ENCODE measurements at places on chromosomes 5 and 9.

DNA sequence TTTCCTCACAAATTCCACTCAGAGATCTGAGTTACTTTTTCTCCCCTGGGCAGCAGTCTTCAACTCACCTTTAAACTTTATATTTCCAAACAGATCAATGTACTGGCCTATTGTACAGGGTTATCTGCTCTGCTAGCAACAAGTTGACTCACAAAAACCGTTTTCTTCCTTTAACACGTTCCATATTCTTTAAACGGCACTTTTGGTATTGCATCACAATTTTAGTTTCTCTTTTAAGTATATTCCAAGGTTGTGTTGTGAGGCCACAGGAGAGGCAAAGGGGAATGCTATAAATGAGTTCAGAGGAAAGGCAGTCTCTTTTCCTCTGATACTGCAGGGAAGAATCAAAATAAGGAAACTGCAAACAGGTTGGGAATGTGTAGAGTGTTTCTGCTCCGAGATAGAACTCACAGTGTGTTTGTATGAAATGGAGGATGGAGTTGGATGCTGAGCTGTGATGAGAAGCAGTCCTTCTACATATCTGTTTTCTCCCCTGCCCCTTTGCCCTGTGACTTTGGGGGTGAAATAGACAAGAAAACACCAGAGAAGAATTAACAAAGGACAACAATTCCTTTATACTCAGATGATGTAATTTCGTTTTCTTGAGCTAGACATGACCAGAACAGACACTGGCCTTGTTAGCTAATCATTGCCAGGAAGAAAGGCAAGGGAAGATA is 9.9 kb upstream of the ALDOB start:
- DNase-seq = no peak

GRCh38 chr5:22044229-22044628 is 808.9 kb downstream of the CDH12 start:
- no peak for DNase-seq

DNA sequence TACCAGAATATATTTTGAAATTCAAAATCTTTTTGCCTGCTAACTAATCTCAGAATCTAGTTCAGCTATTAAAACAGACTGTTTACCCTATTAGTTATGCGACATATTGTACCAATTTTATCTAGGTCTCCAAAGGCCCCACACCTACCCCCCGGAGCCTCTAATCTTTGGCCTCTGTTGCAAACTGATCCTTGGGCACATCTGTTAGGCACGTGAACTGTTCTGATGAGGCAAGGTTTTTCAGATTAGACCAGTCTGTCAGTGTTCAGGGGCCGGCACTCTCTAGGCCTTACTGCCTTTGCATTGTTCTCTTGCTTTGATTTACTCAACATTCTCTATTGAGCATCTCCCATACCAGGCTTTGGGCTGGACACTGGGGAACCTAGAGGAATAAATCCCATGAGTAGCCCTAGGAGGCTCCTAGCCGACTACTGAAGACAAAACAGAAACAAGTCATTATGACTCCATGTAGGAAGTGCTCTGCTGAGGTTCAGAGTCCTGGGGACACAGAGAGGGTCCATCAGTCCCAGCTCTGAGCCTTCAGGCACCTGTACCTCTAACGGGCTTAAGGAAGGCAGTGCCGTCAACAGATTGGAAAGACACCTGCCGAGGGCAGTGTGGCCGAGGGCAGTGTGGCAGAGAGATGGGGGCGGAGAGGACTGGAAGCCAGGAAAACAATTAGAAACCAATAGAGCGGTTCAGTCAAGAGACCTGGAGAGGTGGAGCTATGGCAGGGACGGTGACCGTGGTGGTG is 245.1 kb downstream of the AOPEP start:
- DNase-seq = no peak

DNA sequence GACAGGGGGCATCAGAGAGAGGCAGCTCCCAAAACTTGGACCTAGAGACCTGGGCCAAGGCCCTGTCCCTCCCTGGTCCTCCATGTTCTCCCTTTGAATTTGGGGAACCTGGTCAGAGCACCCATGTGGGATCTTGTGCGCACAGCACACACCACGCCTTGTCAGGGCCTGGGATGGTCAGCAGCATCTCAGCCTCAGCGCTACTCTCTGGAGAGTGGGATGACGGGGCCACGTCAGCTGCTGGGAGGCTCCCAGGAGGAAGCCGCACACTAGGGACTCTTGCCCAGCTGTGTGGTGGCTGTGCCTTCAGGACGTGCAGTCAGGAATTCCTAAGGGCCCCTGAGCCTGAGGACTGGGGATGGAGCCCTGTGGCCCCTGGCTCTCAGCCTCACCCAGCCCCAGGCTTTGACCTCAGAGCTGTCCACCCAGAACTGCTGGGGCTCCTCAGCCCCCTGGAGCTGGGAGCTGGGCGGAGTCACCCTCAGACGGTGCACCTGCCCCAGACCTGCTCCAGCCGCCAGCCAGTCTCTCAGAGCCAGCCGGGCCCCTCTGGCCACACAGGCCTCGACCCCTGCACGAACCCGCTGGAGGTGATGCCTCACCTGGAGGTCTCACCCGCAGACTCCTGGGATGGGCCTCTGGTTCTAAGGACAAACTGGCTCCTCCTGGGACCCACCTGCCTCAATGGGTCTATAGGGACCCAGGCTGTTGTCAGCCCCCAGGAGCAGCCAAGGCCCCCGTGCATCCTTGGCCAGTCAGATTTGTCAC is 38.3 kb upstream of the EGFL7 start:
- DNase-seq = no peak

GRCh38 chr9:21754741-21755140 is 47.7 kb upstream of the MTAP start:
- DNase-seq = no peak

DNA sequence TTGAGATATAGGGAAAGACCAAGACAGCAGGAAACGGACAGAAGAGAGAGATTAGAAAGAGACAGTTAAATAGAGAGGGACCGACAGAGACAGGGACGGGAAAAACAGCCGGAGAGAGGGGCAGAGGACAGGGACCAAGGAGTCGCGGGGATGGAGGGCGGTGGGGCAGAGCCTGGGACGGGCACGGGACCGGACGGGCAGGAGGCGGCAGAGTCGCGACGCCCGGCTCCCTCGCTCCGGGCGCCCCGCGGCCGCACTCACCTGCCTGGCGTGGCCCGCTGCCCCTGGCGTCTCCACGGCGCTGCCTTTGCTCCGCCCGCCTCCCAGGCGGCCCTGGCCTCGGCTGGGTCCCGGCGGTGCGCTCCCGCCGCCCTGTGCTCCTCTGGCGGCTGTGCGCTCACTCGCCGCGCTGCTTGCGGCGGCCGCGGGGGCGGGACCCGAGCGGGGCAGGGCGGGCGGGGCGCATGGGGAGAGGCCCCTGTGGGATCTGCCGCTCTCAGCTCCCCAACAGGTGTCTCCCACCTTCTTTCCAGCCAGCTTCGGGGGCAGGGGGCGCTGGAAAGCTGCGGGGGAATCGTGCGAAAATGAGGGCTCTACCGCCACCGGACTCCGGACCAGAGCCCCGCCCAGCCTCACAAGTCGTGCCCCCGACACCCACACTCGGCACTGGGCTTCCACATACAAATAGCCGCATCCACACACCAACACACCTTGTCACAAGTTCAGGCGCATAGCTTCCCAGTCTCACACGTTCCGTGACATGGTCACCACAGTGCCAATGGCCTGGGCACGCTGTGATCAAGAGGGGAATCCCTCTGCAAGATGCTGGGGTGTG is at the start of gene ARID3C:
ARID3C (minus strand) TSS at position 411 of the 835 bp plus-strand sequence. CDS start 1,052 bp downstream, outside the sequence.
- DNase-seq = no peak

DNA sequence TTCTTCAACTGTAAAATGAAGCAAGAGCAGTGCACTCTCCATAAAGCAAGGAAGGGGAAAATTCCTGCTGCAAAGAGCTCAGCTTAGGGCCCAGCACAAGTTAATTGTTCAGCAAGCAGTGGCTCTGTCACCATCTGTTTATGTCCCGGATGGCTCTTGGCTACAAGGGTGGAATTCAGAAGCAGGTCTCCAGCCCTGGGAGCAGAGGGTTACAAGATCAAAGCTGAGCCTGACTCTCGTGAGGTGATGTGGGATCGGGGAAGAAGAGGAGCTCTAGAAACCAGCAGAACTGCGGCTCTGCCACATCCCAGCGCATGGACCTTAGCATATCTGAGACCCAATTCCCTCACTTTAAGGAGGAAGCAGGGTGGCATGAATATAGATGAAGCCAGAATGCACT is 25.2 kb upstream of the OLFM1 start:
- DNase-seq = no peak

DNA sequence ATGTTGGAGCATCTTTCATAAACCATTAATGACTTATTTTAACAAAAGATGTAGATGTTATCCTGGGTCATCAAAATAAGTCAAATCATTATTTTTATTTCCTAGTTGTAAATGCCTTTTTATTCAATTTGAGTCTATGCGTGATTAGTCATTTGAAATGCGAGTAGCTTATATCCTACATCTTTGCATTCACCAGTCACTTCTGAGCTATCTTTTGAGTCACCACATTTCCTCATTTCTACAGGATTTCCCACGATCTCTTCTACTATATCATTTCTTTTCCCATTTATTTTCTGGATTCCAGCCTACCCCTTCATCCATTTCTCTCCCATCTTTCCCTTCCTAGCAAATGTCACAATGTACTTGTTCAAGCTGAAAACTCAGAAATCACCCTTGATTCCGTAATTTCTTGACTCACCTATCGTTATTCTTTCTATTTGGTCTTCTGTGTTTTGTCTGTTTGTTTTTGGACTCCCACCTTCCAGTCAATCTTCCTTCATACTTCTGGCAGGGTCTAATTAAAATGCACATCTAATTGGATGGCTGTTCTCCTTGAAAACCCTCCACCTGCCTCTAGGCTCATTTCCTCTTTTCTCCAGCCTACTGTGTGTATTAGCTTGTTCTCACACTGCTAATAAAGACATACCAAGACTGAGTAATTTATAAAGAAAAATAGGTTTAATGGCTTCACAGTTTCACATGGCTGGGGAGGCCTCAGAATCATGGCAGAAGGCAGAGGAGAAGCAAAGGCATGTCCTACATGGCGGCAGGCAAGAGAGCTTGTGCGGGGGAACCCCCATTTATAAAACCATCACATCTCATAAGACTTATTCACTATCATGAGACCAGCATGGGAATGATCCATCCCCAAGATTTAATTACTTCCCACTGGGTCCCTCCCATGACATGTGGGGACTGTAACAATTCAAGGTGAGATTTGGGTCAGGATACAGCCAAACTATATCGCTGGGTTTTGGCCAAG is 112.4 kb downstream of the MEF2C start:
- no peak for DNase-seq

- no peak for DNase-seq
Measured at GRCh38 chr9:92424340-92424739, at the start of gene OMD. OMD (minus strand) TSS chr9:92424471; CDS start chr9:92417558, 6,913 bp downstream.

DNA sequence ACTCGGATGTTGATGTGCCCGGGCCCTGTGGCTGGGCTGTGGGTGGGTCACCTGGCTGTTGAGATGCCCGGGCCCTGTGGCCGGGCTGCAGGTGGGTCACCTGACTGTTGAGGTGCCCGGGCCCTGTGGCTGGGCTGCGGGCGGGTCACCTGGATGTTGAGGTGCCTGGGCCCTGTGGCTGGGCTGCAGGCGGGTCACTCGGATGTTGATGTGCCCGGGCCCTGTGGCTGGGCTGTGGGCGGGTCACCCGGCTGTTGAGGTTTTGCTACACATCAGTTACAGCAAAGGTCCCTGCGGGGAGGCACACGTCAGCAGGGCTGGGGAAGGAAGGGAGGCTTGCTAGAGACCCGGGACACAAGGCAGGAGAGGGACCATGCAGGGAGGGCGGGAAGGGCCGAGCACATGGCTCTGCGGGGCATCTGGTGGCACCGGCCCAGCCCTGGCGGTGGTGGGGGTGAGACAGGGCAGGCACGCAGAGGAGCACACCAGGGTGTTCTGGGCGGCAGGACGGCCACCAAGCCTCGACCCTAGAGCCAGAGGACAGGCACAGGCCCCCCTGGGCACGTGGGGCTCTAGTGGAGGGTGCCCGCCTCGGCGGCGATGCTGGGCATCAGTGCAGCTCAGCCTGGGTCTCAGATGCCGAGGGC is 35.4 kb downstream of the PNPLA7 start:
- no peak for DNase-seq

GRCh38 chr5:149381261-149381985 is 2.3 kb upstream of the IL17B start:
- no peak for DNase-seq

DNA sequence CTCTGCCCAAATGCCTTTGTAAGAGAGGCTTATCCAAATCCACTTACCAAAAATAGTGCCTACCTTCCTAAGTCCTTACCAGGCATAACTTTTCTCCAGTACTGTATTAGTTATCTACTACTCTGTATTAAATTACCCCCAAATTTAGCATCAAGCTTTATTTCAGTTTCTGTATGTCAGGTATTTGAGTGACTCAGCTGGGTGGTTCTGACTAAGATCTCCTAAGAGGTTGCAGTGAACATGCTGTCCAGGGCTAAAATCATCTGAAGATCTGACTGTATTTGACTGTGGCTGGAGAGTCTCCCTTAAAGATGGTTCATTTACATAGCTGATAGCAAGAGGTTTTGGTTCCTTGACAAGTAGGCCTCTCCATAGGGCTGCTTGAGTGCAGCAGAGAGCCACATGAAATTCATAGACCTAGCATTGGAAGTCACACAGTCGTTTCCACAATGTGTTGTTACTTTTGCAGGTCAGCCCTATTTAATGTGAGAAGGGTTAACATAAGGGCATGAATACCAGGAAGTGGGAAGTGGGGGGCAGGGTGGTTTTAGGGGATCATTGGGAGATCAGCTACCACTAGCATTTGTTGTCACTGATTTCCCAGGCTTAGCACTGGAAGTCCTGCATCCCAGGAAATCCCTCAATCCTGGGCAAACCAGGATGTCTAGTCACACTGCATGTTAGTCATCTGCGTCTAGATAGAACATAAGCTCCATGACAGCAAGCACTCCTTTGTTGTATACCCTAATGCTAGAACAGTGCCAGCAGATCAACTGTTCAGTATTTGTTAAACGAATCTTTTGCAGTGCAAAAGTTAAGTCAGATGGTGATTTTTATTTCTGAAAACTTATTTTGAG is 2.0 kb upstream of the ZNF622 start:
- DNase-seq = no peak

DNA sequence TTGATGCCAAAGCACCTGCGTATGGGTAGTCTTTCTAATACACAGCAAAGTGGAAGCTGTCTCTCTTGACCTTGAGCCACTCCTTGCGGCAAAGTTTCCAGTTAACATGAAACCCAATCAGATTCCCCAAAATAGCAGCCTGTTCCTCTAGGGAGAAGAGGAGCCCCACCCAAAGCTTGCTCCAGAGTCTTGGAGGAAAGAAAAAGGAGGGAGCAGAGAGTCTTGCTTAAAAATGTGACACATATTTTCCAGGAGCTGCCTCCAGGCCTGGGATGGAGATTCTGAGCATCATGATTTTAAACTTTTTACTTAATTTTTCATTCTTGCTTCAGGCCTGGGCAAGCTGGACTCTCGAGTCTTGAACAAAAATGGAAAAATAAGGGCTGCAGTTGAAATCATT is 223.5 kb upstream of the TNC start:
- no peak for DNase-seq

- DNase-seq = no peak
Measured at GRCh38 chr5:56566374-56567249, 248.7 kb upstream of the MAP3K1 start.
